Right renal pelvis (tissue), 4 donors: ENCODE measurements at places on chromosomes 5 and 9.

DNA sequence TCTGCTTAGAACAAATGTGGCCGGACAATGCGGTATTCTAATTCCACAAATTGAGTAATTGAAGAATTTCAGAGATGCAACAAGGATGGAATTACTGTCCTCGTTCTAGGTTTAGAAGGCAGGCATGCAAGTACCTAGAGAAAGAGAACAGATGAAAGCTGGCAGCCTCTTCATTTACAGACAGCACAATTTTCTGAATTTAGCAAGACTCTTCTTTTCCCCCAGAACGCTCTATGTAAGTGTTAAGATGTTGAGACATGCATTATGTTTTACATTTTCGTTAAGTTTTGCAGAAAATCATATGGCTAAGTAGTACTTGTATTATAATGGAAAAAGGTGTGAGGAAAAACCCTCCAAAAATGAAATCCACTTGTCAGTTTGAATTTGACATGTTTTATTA lies 259.5 kb upstream of the ARRDC3 start:
- no peak for DNase-seq

DNA sequence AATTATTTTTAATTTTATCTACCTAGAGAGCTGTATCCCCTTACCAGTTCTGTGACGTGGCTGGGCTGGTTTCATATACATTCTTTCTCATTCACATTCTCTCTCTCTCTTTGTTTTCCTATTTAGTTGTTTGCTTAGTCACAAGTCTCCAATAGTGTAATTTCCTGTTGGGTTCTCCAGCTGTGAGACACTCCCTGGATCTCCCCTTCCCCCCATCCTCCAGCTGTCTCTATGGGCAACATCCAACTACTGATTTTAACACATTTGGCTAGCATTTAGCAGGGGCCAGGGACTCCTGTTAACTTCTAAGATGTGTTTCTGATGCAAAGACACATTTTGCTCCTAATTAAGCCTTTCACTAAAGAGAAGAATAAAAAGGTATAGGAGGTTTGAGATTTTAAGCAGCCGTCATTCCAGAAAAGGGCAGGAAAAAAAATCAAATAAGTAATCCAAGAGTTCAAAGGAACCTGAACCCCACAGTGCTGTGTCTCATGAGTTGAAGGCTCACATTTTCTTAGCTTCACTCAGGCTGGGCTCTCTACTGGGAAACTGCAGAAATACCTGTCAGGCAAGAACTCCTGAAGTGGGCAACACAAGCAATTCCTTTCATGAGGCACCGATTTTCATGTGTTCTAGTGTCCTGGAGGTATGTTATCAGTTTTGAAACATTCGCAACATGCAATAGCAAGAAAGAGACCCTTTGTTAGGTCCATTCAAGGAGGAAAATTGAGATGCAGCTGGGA lies 198.7 kb upstream of the C9orf72 start:
- peak; percentile 29 for DNase-seq

GRCh38 chr5:73232266-73233041 lies 59.5 kb downstream of the TMEM174 start:
- no peak for DNase-seq

GRCh38 chr9:133709015-133709611 lies 29.0 kb downstream of the SARDH start:
- peak; percentile 45 for DNase-seq

DNA sequence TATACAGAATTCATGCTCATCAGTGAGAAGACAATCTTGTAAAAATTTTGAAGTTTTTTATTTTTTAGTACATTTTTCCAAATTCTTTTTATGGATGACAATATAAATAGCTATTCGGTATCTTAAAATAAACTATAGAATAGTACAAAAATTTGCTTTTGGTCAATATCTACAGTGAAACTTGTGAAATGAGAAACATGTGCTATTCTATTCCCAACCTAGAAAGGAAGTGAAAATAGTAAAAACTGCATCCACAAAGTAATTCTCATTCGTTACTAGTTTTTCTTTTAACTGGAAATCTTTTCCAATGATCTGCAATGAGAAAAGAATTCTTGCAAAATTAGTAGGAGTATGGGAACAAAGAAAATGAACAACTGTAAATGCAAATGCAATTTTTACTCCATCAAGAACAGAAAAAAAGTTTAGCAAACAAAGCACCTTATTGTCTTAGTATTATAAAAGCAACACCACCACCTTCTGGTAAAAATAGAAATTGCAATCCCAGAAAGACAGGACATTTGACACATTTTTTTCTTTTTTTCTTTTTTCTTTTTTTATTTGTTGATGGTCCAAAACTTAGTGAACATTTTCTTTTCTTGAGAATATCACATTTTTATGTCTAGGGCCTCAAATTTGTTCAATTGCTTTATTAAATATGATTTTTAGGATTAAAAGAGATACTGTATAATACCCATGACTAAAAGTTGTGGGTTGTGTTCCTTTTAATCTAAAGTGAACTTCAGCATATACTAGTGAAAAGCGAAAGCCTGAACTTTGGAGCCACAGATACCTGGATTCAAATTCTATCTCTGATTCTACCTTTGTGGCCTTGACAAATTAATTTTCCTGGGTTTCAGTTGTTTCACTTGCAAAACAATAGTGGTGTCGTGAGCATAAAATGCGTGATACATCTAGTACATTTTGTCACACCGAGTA lies 72.3 kb downstream of the SLCO4C1 start:
- DNase-seq: no peak

DNA sequence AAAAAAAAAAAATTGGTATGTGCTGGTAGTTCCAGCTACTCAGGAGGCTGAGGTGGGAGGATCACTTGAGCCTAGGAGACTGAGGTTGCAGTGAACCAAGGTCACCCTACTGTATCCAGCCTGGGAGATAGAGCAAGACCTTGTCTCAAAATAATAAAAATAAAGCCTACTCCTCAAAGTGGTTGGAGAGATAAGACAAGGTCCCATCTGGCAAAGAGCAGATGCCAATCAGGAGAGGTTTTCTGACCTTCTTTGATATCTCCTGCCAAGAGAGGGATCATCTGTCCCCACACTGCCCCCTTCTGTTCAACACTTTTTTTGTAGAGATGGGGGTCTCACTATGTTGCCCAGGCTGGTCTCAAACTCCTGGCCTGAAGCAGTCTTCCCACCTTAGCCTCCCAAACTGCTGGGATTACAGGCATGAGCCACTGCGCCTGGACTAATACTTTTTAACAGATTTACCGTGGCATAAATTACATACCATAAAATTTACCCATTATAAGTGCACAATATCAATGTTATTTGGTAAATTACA lies 64.7 kb downstream of the SH3PXD2B start:
- DNase-seq: no peak

GRCh38 chr5:157331807-157332206 lies 65.9 kb downstream of the CYFIP2 start:
- DNase-seq: no peak

DNA sequence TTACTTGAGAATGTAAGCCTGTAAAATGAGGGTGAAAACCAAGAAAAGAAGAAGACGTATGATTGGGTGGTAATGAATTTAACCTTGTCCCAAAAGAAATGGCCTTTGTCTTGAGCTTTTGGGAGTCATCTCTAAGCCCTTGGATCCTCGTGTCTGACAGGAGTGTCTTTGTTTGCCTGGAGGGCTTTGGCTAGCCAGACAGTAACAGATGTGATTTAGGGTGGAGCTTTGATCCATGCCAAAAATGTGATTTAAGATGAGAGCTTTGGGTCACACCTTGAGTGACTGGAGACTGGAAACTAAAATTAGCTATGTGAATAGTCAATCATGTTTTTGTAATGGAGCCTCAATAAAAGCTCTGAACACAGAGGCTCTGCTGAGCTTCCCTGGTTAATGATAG lies 25.9 kb upstream of the ZFAND5 start:
- no peak for DNase-seq

- DNase-seq: no peak
These were observed 8.9 kb upstream of the IL17B start for GRCh38 chr5:149387982-149388381.

- DNase-seq: no peak
These were observed 12.1 kb upstream of the SLC25A51 start for GRCh38 chr9:37915911-37916470.

- DNase-seq: no peak
These were observed 405.3 kb downstream of the TLE4 start for GRCh38 chr9:79977074-79977435.

DNA sequence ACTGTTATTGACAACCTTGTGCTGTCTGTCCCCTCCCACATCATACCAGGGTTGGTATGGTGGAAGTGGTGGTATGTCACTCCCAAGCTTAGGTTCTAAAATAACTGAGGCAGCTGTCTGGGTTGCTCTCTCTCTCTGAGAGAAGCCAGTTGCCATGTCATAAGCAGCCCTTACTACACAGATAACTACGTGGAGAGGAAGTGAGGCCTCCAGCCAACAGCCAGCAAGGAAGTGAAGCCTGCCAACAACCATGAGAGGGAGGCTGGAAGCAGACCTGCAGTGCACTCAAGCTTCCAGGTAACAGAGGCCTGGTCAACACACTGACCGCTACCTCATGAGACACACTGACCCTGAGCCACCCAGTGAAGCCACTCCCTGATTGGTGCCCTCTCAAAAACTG lies 18.6 kb downstream of the CTNNAL1 start:
- no peak for DNase-seq

- DNase-seq: no peak
These were observed 67.8 kb downstream of the MED27 start for GRCh38 chr9:132011896-132012295.
